ENCODE measurements at places on chromosomes 3 and 15.

DNA sequence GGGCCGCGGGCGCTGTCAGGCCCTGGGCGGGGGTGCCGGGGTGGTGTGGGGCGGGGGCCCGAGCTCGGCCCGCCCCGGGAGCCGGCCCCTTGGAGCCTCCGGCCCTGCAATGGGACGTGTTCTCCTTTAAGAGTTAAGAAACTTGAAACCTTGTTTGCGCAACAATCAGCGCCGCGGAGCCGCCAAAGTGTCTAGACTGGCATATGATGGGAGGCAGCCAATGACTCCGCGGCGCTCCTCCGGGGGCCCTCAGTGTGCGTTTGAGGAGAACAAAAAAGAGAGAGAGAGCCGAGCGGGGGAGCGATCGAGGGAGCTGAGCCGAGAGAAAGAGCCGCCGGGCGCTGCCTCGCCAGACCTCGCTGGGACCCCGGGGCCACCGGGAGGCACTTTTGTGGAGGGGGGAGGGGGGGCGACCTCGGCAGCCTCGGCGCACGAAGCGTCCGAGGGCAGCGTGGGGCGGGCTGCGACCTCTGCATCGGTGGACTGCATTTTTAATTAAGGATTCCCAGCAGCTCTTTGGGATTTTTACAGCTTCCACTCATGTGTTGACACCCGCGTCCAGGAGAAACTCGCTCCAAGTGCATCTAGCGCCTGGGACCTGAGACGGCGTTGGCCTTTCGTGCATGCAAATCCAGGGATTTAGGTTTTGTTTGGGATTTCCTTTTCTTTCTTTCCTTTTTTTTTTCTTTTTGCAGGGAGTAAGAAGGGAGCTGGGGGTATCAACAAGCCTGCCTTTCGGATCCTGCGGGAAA, at the start of gene SMAD6:
SMAD6 (plus strand) TSS at position 202 of the 752 bp plus-strand sequence. CDS start 1,023 bp downstream, outside the sequence.
- peak; percentile 79 for DNase-seq

GRCh38 chr15:48924528-48925393, 39.0 kb downstream of the SHC4 start:
- DNase-seq: no peak

- DNase-seq: no peak
Observed at GRCh38 chr3:132083159-132083558, 48.3 kb upstream of the CPNE4 start.

DNA sequence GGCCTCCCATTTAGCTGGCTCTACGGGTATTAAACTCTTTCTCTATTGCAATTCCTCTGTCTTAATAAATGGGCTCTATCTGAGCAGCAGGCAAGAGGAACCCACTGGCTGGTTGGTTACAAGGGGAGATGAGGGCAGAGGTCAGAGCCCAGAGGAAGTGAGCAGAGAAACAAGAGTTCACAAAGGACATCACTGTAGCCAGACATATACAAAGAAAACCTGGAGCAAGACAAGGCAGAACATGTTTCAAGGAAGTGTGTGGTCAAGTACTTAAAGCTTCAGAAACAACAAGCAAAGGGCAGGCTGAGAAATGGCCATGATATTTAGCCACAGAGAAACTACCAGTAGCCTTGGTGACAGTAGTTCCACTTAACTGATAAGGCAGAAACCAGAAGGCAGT, 24.3 kb downstream of the SUSD5 start:
- DNase-seq: no peak

GRCh38 chr3:160135851-160136250, 89.4 kb upstream of the C3orf80 start:
- DNase-seq: peak; percentile 45

GRCh38 chr3:189790658-189791057, 159.5 kb downstream of the TP63 start:
- no peak for DNase-seq

DNA sequence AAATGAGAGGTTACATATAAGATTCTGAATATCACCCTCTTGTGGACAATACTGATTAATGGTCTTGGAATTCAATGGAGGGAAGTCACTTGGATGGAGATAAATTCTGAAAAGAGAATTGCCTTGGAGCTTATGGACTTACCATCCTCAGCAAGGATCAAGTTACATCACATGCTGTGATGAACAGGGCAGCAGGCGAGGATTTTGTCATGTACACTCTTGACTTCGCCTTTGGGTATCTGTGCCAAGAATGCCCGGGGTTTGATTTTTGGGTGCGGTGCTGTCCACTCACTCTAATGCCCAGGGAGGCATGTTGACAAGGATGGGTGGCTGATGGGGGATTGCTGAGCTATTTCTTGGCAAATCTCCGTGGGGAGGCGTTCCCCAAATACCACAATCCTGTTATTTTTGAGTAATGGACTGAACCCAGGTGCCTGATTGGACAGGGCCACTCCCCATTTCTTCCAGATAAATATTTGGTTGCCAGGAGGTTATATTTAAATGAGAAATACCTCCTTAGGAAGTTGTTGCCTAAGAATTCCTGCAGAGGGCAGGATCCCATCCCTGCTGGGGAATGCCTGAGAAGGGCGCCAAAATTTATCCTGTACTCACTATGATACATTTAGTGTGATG, 96.3 kb downstream of the TPRG1 start:
- no peak for DNase-seq

DNA sequence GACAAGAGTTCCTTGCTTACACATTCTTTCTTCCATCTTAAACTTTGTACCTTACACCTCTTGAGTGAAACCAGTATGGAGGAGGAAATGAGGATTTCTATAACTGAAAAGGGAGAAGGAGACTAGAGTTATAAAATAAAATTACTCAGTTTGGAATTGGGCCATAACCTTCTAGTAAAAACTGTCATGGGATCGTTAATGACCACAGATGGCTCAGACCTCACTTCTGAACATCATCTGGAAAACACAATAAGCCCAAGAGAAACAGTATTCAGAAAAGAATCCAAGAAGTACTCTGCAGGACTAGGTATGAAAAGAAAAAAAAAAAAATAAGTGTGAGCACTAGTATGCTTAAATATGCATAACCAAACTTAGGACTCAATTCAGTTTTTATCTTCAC, 12.1 kb downstream of the GAP43 start:
- no peak for DNase-seq
